Activated naive CD4-positive, alpha-beta T cell treated with anti-CD3 and anti-CD28 coated beads for 36 hours (primary cell): ENCODE measurements at places on chromosomes 12 and 14.

DNA sequence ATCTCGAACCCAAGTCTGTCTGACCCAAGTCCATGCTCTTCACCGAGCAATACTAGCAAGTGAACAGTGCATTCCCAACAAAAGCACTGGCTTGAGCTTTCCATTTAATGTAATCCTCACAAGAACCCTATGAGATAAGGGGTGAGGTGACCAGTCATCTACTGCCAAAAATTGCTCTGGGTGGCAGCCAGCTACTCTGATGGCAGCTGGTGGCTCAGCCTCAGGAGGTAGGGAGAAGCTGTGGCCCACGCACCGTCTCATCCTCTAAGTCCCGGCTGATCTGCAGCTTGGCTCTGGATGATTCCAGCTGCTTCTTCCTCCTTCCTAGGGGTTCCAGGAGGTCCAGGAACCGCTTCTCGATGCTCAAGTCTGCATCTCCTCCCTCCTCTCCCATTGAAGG is 75.2 kb downstream of the PLEKHG3 start:
- DNase-seq = no peak

- no peak for DNase-seq
Observed at GRCh38 chr12:45334396-45334795, 118.5 kb downstream of the ANO6 start.

DNA sequence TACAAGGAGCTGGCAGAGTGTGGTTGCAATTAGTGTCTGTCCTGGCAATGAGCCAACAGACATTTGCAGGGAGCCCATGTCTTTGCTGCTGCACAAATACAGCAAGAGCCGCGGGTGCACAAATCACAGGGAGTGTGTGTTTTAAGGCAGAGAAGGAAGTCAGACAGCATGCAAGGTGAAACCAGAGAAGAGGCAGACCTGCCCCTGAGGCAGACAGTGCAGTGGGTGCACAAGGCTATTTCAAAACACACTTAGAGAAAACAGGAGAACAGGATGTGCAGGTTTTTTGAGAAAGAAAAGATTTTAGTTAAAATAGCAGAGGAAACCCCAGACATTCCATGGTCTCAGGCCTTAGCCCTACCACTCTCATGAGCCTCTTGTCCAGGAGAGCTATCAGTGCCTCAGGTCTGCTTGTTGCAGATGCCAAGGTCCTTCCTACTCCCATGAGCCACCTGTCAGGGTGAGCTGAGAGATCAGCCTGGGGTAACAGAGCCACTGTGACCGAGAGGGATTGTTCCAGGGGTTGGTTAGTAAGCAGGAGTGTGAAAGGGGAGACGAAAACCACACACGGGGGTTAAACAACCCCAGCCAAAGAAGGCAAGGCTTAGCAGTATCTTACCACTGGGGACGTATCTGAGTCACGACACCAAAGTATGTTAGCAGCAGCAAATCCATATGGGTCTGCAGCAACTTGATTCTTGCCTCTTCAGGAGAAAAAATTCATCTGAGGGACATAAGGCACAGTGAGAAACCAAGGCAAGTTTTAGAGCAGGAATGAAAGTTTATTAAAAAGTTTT is 78.1 kb downstream of the C14orf132 start:
- peak; percentile 28 for DNase-seq

GRCh38 chr14:66745078-66745477 is 237.1 kb downstream of the GPHN start:
- DNase-seq = no peak

- DNase-seq = no peak
Observed at GRCh38 chr12:3723916-3724805, 28.7 kb downstream of the CRACR2A start.

GRCh38 chr12:112430929-112431328 is 12.2 kb downstream of the PTPN11 start:
- DNase-seq = peak; percentile 62

DNA sequence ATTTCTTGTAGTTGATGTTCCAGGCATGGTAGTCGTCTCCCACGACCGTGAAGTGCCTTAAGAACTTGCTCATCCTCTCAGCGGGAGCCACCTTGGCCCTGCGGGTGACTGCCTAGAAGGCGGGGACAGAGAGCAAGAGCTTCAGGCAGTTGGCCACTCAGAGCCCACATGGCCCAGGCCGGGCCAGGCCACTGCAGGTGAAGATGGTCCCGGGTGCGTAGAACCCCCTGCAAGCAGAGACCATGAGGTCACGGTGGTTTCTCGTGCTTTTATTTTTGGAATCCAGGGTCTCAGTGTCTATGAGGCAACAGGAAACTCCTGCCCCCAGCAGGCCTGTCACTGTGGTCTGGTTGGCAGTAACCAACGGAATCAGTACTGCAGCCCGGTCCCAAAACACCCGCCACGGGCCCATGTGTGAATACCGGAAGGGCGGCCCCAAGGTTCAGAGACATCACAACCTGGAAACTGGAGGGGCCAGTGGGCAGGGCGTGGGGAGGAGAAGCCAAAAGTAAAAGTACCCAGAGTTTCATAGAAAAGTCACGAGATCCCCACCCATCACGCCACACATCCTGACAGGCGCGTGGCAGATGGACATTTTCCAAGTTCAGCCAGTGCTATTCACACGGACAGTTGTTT is 27.5 kb downstream of the HVCN1 start:
- peak; percentile 73 for DNase-seq

DNA sequence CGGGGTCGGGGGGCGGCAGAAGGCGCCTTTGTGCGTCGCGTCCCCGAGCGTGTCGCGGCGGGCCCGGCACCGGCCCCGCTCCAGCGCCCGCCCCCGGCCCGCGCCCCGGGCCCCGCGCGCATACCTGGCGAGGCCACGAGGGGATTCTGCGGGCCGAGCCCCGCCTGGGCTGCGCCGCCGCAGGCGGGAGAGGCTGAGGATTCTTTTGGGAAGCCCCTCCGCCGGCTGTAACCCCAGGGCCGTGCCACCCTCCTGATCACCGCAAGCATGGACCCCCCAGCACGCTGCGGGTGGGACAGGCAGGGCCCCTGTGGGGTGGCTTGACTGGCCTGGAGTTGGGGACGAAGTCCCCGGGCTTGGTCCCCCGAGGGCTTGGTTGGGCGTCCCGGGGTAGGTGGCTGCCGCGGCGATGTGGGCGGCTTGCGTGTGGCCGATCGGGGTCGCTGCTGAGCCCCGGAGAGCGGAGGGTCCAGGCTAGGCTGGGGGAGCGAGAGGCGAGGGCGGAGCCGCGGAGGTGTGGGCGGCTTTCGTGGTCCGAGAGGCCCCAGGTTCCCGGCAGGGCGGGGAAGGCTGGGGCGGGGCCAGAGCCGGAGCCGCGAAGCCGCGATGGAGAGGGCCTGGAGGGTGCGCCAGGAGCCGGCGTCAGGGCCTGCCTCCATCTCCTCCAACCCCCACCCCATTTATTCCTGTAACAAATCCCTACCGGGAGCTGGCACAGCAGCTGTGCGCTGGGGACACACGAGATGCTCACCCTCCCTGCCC is 28.4 kb upstream of the GPR132 start:
- peak; percentile 82 for DNase-seq

DNA sequence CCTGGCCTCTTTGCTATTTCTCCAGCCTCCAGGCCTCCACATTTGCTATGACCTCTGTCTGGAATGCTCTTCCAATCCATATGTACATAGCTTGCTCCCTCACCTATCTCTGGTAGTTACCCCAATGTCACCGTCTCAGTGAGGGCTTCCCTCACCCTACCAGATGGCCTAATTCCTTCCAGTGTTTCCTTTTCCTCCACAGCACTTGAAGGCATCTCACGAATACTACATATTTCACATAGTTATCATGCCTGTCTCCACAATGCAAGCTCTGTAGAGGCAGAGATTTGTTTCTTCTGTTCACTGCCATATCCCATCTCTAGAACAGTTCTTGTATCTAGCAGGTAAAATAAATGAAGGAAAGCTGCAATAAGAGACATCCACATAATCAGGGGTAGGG is 21.3 kb upstream of the HSP90B1 start:
- DNase-seq = no peak

DNA sequence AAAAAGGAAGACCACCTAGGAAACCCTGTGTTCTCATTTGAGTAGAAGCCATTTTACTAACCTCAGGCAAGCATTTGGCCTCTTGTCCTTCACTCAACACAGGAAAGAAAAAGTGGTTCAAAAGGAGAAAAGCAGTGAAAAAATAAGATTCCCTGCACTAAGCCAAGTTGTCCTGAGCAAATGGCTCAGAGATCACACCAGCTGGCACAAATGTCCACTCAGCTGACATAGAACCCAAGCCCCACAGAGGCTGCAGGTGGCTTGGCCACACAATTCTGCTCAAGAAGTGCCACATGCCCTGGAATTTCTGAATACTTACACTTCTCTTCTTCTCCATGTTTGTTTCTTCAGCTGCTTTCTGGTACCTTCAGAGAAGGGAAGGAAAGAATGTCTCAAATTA is 52.0 kb downstream of the LIMA1 start:
- DNase-seq = no peak

DNA sequence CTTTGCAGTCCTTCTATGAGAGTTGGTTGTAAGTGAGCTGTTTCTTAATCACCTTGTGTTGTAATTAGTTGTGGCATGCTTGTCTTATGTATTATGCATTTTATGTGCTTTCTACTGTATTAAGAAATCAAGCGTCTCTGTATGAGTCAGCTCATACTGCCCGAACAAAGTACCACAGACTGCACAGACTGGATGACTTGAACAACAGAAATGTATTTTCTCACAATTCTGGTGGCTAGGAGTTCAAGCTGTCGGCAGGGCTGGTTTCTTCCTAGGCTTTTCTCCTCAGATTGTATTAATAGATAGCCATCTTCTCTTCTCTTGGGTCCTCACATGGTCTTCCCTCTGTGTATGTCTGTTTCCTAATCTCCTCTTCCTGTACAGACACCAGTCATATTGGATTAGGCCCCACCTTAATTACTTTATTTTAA is 77.7 kb downstream of the FLRT2 start:
- DNase-seq = no peak

GRCh38 chr12:104730763-104731162 is 227.3 kb downstream of the SLC41A2 start:
- DNase-seq = no peak

DNA sequence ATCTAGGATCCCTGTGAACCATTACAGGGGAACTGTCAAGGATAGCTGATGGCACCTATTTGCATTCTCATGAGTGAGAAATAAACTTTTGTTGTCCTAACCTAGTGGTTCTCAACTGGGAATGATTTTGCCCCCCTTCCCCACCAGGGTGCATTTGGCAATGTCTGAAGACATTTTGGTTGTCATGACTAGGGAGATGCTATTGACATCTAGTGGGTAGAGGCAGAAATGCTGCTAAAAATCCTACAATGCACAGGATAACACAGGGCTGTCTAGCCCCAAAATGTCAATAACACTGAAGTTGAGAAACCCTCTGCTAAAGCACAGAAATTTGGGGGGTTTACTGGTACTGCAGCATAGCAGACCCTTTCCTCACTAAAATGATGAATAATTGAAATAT is 140.9 kb upstream of the SRRM4 start:
- no peak for DNase-seq

GRCh38 chr12:18145924-18146323 is 55.9 kb upstream of the RERGL start:
- DNase-seq = no peak

DNA sequence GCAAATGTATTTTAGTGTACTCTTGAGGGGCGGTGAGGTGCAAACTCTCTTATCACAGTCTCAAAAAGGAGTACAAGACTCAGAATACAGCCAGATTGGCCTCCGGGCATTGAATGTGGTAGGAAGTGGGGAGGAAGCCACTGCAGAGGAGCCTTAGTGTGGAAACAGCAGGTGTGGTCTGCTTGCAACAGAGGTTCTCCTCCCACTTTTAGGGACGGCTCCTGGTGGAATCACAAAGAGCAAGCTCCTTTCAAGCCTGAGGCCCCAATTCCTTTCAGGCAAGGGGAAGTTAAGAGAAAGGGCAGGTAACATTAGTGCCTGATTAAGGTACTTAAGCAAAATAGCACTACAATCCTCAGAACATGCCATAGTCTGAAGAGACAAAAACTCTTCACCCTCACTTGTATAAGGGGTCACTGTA is 23.7 kb upstream of the SLC2A3 start:
- peak; percentile 68 for DNase-seq

DNA sequence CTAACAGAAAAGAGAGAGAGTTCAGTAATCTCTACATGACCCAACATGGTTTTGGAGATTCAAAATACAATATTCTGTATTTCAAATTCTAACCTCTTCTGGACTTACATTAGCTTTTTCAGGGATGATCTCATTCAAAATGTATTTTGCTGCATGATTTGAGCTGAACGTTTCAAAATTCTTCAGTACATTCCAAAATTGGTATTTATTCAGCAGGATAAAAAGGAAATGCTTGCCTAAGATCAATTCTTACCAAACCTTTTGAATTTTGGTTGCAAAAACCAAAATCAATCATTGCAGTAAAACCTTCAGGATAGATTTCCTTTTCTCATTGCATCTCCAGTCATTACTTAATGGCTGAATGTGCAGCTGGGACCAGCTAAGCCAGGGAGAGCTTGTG is 1761.3 kb upstream of the SEL1L start:
- no peak for DNase-seq

DNA sequence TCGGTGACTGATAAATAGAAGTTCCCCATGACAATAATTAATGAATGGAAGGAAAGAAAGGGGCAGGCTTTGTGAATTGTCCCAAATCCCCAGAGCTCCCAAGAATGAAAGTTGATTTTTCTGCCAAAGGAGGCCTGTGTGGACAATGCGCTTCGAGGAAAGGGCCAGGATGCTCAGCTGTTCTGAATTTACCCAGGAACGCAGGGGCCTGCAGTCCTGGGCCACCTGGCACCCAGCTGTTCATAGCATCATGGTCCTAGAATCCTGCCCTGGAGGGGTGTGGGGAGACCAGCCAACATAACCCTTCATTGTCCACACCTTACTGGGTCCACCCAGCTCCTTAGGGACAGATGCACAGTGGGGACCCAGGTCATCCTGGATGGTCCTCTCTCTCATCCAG is 587.5 kb downstream of the BCL11B start:
- DNase-seq = no peak

GRCh38 chr12:65787056-65787865 is 37.0 kb upstream of the HMGA2 start:
- no peak for DNase-seq

- no peak for DNase-seq
Observed at GRCh38 chr14:19754172-19754571, 10.8 kb downstream of the OR4Q3 start.

DNA sequence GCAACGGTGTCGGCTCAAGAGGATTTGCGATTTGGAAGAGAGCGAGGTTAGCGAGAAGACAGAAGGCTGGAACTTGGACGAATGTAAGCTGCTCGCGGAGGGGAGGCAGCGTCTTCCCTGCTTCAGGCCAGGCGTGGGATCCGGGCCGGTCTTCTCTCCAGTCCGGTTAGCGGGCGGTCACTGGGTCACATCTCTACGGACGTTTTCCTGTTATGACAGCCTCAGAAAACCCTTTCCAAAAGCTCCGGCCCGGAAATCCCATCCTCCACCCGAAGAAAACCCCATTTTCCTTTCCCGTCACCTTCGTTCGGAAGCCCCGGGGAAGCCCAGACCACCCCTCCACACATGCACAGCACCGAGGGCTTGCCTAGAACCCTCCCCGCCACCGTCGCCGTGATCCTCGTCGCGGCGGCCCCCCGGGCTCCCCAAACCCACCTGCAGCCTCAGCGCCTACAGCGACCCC is 268 bp downstream of the NDUFB1 start:
- no peak for DNase-seq

GRCh38 chr12:56193025-56193578 is 3.8 kb upstream of the SMARCC2 start:
- peak; percentile 93 for DNase-seq
